ENCODE measurements at places on chromosomes 16 and 17. TPM values are rescaled to one million over a fixed set of nuclear protein-coding genes. Genes with fewer than 3 reads are reported as not detected.

GRCh38 chr17:78746263-78746948 lies 35.7 kb downstream of the CYTH1 start:
- DNase-seq, result no peak

DNA sequence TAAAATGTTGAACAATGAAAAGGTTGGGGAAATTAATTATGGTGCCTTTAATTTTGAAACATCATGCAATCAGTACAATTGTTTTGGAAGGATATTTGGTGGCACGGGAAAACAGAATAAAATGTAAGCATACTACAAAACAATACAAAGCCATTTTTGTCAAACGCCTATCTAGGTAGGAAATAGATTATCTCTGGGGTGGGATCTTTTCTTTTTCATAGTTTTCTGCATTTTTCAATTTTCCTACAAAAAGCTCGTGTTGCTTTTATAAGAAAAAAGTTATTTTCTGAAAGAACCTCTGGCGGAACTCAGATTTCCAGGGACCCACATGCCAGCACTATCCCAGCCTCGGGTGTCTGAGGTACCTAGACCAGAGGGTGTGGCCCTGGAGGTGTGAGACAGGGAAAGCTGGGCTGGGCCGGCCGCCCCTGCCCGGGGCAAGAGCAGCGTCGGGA lies 961 bp upstream of the MAP3K3 start:
- no peak for DNase-seq

GRCh38 chr17:13263746-13264145 lies 245.9 kb upstream of the ELAC2 start:
- no peak for DNase-seq

DNA sequence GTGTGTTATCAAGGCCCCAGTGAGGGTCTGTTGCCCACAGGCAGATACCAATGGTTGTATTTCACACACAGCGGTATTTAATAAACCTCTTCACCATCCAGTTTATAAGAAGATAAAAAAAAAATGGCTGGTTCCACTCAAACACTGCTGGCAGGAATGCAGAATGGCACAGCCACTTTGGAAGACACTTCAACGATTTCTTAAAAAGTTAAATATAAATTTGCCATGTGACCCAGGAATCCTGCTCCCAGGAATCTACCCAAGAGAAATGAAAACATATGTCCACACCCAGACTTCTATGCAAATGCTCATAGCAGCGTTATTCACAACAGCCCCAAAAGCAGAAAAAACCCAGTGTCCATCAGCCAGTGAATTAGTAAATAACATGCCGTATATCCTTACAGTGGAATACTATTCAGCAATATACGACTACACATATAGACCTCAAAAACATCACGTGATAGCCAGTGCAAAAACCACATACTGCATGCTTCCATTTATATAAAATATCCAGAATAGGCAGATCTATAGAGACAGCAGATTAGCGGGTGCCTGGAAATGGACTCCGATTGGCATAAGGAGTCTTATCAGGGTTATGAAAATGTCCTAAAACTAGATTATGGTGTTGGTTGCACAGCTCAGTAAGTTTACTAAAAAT lies 38.7 kb downstream of the XYLT1 start:
- no peak for DNase-seq

GRCh38 chr17:72590382-72590781 lies 469.6 kb downstream of the SOX9 start:
- no peak for DNase-seq

DNA sequence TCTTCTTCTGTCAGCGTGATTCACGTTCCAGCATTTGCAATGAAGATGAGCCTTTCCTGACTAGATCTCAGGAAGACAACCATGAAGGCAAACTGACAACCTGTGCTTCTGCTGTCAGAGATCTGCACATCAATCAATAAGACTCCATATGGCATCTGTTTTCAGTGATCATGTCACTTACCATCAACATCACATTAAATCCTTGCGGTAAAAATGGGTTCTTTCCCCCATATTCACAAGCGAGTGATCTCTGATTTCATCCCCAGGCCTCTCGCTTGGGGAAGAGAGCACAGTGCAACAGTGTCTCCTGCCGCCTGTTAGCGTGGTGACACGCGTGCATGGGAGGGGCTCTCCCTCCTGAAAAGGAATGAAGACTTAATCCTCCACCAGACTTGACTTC lies 11.1 kb downstream of the NACA2 start:
- no peak for DNase-seq

The TCAP gene
- 5,286 TPM for total RNA-seq

The SCARF1 gene
- 12.4 TPM for total RNA-seq

Measured in Right ventricle myocardium inferior (tissue), 1 donor.